Activated naive CD8-positive, alpha-beta T cell treated with anti-CD3 and anti-CD28 coated beads for 36 hours (primary cell): ENCODE measurements at places on chromosomes 6 and 20.

DNA sequence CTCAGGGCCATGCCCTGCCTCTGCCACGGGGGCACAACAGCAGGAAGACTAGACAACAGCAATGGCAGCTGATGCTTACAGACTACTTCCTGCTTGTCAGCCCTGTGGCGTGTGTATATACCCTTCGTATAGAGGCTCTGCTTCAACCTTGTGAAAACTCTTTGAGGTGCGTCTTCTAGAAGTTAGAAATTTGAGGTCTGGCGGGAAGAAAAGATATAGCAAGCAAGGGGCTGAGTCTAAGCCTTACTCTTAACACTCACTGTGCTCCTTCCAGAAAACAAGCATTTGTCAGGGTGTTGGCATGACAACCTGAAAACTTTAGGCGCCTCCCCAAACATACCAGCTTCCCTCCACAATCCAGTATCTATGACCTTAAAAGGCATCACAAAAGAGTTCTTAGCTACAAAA is 33.3 kb downstream of the JPH2 start:
- peak overlapping the region; percentile 11 for H3K4me3 ChIP-seq
- DNase-seq = no peak
- H3K4me1 ChIP-seq = peaks cover 7% of the 10 kb centered on the region
- no peaks in the 10 kb centered on the region for H3K36me3 ChIP-seq
- peaks cover 8% of the 10 kb centered on the region for H3K27me3 ChIP-seq
- H3K27ac ChIP-seq = no peak overlapping the region

- H3K4me1 ChIP-seq = peaks cover 3% of the 10 kb centered on the region
- no peak for DNase-seq
- no peak overlapping the region for H3K4me3 ChIP-seq
- no peak overlapping the region for H3K27ac ChIP-seq
- peaks cover 10% of the 10 kb centered on the region for H3K27me3 ChIP-seq
Measured at GRCh38 chr20:22719167-22719591, 134.8 kb upstream of the FOXA2 start.

DNA sequence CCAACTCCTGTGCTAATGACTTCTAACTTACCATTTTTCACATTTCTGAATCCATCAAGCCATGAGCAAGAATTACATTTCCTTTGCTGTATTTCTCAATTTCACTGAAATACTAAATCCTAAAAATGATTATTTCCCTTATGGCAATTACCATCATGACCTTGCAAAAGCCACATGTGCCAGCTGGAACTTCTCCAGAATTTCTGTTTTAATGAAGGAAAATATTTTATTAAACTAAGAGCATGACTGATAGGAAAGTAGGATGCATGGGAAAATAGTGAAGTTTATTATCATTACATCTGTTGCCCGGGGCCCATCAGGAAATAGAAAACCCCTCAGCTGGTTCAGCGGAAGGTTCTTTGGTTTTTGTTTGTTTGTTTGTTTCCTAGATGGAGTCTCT is 14.4 kb upstream of the TMEM242 start:
- no peaks in the 10 kb centered on the region for H3K4me1 ChIP-seq
- H3K4me3 ChIP-seq = no peak overlapping the region
- no peaks in the 10 kb centered on the region for H3K36me3 ChIP-seq
- DNase-seq = no peak

DNA sequence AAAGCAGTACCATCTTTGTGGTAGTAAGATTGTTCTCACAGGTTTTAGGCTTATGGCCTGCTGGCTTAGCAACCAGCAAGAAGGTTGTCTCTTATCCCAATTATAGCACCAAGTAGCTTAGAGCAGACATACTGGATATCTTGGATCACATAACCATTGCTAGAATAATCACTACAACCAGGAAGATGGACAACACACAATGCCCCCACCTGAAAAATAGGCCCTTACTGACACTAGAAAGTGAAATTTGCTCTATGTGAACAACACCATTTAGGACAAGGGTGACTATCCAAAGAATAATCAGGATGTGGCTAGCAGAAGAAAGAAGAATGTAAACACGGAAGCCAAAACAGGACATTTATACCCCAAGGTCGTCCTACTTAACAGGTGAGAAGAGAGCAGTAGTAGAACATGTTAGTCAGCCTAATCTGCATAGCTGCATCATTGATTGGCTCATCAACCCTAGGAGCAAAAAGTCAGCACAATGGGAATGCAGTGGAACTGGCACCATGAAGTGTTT is 172.7 kb upstream of the MARCKS start:
- no peak overlapping the region for H3K4me3 ChIP-seq
- no peaks in the 10 kb centered on the region for H3K27me3 ChIP-seq
- DNase-seq = no peak
- no peak overlapping the region for H3K27ac ChIP-seq
- no peaks in the 10 kb centered on the region for H3K4me1 ChIP-seq

GRCh38 chr6:43014434-43014909 is 423 bp downstream of the KLHDC3 start:
- DNase-seq = no peak
- H3K27ac ChIP-seq = peak overlapping the region; percentile 90
- H3K4me1 ChIP-seq = peaks cover 33% of the 10 kb centered on the region
- H3K27me3 ChIP-seq = no peaks in the 10 kb centered on the region
- peak overlapping the region; percentile 95 for H3K4me3 ChIP-seq

DNA sequence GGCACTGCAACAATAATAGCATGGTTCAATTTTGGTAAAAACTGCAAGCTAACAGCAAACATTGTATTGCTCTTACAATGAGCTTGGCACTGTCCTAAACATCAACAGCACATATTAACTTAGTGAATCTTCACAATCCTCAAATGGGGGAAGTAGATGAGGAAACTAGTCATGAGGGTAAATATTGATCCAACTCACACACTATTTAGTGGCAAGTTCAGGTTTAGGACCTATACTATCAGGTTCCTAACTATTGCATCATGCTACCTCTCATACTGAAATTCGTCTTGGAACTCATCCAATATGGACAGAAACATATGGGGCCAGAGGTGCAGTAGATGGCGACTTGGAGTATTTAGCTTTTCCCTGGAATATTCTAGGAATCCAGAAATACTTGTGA is 34.2 kb downstream of the FKBP1C start:
- H3K27me3 ChIP-seq = no peaks in the 10 kb centered on the region
- H3K4me1 ChIP-seq = no peaks in the 10 kb centered on the region
- DNase-seq = no peak
- H3K27ac ChIP-seq = no peak overlapping the region
- no peaks in the 10 kb centered on the region for H3K36me3 ChIP-seq

DNA sequence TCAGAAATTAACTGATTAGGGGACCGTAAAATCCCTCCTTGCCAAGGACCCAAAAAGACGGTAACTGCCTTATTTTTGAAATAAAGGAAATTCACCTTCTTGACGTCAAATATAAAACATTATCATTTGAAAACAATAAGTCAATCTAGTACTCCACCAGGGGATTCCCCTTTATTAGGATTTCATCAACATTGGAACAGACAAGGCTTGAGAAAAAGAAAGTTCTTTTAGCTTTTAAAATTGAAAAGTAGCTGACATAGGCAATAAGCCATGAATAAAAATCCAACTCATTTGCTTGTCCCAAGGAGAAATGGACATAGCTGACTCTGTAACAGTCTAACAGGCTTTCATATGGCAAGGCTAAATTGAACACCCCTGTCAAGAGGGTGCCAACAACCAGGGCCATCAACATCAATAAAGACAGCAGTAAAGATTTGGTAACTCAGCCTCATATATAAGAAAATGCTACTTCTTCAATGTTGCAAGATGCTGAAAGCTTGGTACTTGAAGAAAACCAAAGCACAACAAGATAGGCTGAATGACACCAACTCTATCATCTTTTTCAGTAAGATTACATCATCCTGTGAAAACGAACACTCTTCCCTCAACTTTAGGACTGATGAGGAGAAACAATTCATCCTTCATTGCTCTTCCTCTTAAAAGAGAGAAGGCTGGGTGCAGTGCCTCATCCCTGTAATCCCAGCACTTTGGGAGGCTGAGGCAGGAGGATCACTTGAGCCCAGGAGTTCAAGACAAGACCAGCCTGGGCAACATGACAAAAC is 121.0 kb upstream of the PRDM1 start:
- H3K36me3 ChIP-seq = no peaks in the 10 kb centered on the region
- no peaks in the 10 kb centered on the region for H3K4me1 ChIP-seq
- no peak overlapping the region for H3K27ac ChIP-seq
- DNase-seq = no peak

GRCh38 chr6:25913741-25914140 is 16.8 kb downstream of the SLC17A2 start:
- H3K27ac ChIP-seq = no peak overlapping the region
- H3K27me3 ChIP-seq = no peaks in the 10 kb centered on the region
- H3K4me1 ChIP-seq = peaks cover 13% of the 10 kb centered on the region
- DNase-seq = no peak
- H3K4me3 ChIP-seq = no peak overlapping the region

- H3K27ac ChIP-seq = no peak overlapping the region
- peaks cover 8% of the 10 kb centered on the region for H3K4me1 ChIP-seq
- H3K36me3 ChIP-seq = peaks cover 1% of the 10 kb centered on the region
- peak; percentile 0 for DNase-seq
- peak overlapping the region; percentile 72 for H3K4me3 ChIP-seq
- peaks cover 5% of the 10 kb centered on the region for H3K27me3 ChIP-seq
Measured at GRCh38 chr6:8743170-8743745, 307.9 kb upstream of the SLC35B3 start.

GRCh38 chr6:11237428-11237827 is 5.0 kb upstream of the NEDD9 start:
- H3K27ac ChIP-seq = no peak overlapping the region
- no peak for DNase-seq
- peaks cover 36% of the 10 kb centered on the region for H3K4me1 ChIP-seq
- peaks cover 14% of the 10 kb centered on the region for H3K36me3 ChIP-seq

DNA sequence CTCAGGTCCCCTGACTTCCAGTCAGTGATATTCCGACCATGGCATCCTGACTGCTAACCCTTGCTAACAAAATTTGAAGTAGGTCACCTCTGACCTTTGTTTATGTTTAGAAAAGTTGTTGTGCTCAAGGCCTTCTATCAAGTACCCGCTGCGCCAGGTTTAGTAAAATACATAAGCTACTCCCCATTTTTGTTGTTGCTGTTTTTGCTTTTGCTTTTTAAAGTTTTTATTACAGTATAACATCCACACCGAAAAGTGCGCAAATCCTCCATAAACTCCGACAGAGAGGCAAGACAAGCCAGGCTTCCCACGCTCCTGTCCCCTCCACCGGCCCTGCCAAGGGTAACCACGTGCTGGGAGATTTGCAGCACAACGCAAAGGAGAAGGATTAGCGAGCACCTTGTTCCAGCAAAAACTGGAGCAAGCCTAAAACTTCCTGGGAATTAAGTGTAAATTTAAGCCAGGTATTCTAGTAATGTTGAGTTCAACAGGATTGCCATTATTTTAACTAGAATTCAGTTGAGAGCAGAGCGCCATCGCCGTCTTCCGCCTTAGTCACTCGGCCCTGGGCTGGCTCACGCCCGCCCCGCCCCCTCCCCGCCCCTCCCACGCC is 17.8 kb upstream of the HMGN4 start:
- H3K4me1 ChIP-seq = peaks cover 32% of the 10 kb centered on the region
- H3K27ac ChIP-seq = peak overlapping the region; percentile 92
- no peak for DNase-seq
- H3K4me3 ChIP-seq = peak overlapping the region; percentile 76
- peaks cover 6% of the 10 kb centered on the region for H3K36me3 ChIP-seq
- peaks cover 4% of the 10 kb centered on the region for H3K27me3 ChIP-seq

DNA sequence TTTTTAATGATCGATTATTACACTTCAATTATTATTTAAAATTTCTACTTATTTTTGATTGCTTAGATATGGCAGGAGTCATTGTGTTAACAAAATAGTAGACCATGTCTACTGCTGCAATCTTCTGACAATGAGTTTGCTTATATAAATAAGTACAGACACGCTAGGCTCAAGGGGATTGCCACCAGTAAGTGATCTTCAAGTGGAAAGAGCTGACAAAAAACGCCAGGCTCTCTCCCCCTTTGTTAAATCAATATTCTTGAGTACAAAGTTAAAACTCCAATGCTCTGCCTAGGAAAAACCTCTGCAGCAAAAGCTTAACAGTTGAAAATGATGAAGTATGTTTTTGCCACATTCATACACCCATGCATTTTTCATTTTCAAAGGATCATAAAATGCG is 738.1 kb downstream of the HDGFL1 start:
- H3K36me3 ChIP-seq = no peaks in the 10 kb centered on the region
- no peak overlapping the region for H3K4me3 ChIP-seq
- no peak for DNase-seq
- H3K27me3 ChIP-seq = no peaks in the 10 kb centered on the region
- no peaks in the 10 kb centered on the region for H3K4me1 ChIP-seq

DNA sequence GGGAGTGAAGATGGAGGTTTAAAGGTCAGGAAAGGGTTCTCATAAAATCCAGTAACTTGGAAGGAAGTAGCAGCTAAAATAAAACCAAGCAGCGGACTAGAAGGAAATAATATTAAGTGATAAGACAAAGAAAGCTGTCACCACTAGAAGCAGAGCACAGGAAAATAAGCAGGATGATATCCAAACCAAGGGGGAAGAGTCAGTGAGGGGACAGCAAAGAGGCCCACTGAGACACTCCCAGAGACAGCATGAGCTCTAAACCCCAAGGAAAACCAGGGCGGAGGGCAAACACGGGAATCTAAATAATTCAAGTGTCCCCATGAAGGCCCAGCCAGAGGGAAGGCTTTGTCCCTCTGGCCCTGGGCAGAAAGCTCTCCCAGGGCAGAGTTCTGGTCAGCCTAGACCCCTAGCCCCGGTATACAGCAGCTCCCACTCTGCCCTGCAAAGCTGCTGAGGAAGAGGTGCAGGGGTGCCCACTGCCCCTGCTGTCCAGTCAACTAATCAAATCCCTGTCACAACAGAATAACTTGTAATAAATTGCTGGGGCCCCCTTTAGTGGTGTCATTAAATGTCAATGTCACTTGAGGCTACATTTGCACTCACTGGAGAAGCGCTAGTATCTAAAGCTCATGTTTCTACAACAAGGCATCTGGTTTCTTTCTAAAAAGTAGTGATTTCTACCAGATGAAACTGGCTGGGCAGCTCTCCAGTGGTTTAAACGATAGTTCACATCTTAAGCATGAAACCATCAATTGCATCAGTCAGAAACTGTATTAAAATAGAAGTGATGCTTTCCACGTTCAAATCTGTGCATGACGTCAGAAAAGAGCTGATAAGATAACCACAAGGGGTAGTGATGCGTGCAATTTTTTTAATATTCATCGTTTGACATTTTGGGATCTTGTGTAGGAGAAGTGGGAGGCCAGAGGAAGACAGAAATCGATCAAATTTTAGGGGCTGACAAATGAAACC is 13.6 kb downstream of the PDE10A start:
- no peak for DNase-seq
- H3K4me1 ChIP-seq = no peaks in the 10 kb centered on the region
- no peaks in the 10 kb centered on the region for H3K36me3 ChIP-seq
- no peak overlapping the region for H3K27ac ChIP-seq

- no peaks in the 10 kb centered on the region for H3K27me3 ChIP-seq
- DNase-seq = peak; percentile 68
- peaks cover 3% of the 10 kb centered on the region for H3K4me1 ChIP-seq
Measured at GRCh38 chr6:722077-722524, 29.2 kb upstream of the EXOC2 start.

GRCh38 chr20:23928788-23929187 is 49.2 kb upstream of the CST5 start:
- peaks cover 2% of the 10 kb centered on the region for H3K36me3 ChIP-seq
- peaks cover 19% of the 10 kb centered on the region for H3K4me1 ChIP-seq
- peak; percentile 60 for DNase-seq
- peak overlapping the region; percentile 12 for H3K4me3 ChIP-seq
- no peak overlapping the region for H3K27ac ChIP-seq
- no peaks in the 10 kb centered on the region for H3K27me3 ChIP-seq

GRCh38 chr20:8809107-8809953 is 259.6 kb upstream of the PLCB4 start:
- H3K36me3 ChIP-seq = no peaks in the 10 kb centered on the region
- no peak overlapping the region for H3K27ac ChIP-seq
- no peak overlapping the region for H3K4me3 ChIP-seq
- H3K27me3 ChIP-seq = no peaks in the 10 kb centered on the region
- DNase-seq = no peak
